ENCODE measurements at places on chromosomes 16 and 17.

DNA sequence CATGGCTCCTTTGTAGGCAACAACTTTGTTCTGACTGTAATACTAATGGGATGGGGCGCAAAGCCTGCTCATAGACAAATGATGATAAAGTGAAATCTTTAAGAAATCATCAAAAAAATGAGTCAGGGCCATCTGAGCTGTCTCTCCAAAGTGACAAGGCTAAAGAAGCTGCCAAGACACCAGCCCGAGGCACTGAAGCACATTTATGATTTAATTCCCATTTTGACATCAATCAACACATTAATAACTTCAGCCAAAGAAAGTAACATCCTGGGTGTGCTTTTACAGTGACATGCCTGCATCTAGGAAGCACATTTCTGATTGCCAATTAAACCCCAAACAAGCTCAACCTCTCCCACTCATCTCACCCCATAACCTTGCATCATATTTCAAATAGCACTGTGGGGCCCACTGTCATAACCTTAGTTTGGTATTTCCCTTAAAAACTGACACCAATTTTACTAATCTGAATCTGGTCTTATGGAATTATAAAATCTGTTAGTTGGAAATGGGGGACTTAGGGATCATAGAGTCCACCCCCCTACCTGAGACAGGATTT is 676.6 kb downstream of the TOX3 start:
- DNase-seq, result no peak

DNA sequence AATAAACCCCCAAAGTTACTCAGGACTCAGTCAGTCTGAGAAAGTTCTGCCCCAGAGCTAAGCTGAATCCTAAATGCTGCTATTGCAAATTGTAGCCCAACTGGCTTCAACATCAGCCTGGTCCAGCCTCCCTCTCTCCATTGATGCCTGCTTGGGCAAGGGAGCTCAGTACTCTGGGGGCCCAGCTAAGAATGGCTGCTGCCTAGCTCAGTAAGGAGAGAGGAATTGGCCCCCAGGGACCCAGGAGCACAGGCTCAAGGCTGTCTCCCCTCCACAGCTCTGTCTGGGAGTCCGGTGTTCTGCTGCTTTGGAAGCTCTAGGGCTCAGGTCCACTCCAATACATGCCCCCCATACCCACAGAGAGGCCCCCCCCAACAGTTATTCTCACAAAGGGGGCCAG is 1.6 kb downstream of the UNC119 start:
- peak; percentile 55 for DNase-seq

DNA sequence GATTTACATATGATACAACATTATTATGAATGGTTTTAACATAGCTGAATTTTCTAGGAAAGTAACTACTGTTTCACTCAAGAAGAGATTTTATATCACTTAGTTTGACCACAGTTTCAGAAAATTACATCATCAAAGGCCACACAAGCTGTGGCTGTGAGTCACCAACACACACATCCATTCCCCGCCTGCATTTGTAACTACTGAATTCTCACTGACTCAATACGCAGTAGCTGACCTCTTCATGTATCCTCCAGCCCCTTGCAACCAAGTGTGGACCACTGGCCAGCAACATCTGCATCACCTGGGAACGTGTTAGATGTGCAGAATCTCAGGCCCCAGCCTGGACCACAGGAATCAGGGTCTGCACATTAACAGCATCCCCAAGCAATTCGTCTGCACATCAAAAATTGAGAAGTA is 197.6 kb downstream of the XYLT1 start:
- no peak for DNase-seq

GRCh38 chr16:59205403-59205802 is 471.3 kb upstream of the GOT2 start:
- no peak for DNase-seq

- DNase-seq, result no peak
Observed at GRCh38 chr16:47069841-47070584, 73.7 kb downstream of the NETO2 start.

DNA sequence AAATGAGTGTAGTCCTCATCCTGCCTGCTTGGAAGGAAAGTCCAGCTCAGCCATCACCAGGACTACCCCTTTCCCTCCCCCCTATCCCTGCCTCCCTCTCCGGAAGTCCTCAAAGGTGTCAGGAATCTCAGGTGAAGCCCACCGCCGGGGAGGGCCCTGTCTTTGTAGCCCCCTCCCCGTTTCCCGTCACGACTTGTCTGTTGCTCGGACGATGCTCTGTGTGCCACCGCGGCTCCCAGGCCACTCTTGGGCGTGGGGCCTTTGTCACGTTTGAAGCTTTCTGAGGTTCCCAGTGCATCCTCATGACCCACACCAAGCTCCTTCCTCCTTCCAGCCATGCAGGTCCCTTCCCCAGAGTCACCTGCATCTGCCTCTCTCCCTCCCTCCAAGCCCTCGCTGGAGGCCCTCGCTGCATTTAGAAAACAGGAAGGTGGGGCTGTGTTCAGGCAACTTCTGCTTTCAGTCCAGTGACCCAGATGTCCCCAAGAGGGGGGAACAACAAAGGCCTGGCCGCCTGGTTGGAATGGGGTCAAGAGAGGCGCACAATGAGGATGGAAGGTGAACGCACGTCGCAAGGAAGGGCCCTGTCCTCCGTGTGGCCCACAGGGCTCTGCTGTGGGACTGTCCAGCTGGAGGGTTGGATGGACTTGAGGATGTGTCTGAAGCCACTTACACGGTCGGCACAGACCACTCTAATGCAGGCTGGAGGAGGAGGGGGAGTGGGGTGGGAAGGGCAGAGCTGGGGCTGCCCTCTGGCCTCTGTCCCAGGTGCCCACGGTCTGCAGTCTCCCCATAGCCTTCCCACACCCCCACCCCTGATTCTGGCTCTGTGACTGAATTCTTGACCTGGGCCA is 59.9 kb downstream of the OR1D5 start:
- no peak for DNase-seq

- DNase-seq, result peak; percentile 13
Observed at GRCh38 chr17:71959154-71959553, 161.7 kb upstream of the SOX9 start.
